Foreskin keratinocyte (primary cell): ENCODE measurements at places on chromosomes 3 and 15. TPM values are rescaled to one million over a fixed set of nuclear protein-coding genes. Genes with fewer than 3 reads are reported as not detected.

- no peak for DNase-seq
These were observed 85.5 kb upstream of the XXYLT1 start for GRCh38 chr3:195356151-195357086.

The SLC24A5 gene
- not detected in 2 replicates for total RNA-seq

The NTRK3 gene
- total RNA-seq: not detected in 2 replicates

The CDHR4 gene
- not detected in 2 replicates for total RNA-seq

DNA sequence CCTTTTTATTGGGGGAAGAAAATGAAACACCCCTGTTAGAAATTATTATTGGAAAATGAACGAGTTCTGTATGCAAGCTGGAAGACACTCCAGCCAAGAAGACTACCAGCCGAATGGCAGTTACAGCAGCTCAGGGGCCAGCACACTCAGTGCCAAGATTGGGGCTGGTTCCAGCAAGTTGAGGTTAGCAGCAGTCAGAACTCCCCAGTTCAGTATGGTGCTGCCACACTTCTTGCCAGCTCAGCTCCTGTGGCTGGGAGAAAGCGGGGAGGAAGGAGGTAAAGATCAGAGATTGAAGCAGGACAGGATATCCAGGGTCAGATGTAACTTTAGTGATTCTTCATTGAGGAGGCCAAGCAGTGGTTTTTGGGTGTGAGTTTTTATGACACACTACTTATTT, 280.2 kb upstream of the NR2E3 start:
- no peak for DNase-seq

DNA sequence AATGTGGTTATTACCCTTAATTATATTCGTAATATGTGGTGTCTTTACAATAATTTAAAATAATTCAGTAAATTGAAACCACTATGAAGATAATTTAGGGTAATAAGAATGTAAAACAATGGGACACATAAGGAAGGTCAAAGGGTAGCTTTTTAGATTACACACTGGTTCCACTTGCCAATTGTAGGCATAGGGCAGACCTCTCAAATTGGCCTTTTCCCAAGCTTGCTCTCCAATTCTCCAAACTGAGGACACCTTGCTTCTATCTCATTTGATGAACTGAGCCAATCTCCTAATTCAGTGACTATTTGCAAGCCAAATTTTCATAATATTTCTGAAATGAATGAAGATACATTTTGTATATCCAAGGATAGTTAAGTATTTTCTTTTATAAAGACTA, 151.4 kb downstream of the ARPP21 start:
- no peak for DNase-seq

GRCh38 chr3:13470894-13471574, 9.1 kb upstream of the HDAC11 start:
- DNase-seq: no peak

The ALG1L2 gene
- total RNA-seq: not detected in 2 replicates

The RAB11A gene
- total RNA-seq: 226 and 228 TPM in 2 replicates

DNA sequence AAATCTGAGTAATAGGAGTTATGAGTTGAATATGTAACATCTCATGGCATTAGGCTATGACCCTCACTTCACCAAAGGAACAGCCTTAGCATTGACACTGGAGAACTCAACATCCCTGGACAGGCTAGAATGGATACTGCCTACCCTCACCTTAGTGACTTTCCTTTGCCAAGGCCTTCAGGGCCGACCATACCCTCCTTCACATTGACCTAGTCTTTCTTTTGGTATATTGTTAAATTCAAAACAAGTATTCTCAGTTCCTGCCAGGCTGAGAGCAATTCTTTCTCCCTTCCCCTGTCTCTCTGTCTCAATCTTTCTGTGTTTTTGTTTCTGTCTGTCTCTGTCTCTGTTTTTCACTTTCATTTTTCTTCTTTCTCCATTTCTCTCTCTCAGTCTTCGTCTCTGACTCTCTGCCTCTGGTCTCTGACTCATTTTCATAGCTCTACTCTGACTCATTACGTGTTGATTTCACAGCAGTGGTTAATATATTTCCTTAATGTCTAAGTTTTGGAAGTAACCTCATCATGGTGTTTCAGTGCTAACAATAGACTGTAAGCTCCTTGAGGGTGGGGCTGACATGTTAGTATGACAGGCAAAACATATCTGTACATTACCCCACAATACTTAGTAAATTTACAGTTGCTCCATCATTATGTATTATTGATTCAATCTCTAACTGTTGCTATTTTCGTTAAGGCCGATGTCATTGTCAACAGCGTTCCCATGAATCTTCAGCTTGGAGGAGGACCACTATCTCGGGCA, 32.5 kb downstream of the PARP15 start:
- peak; percentile 73 for DNase-seq

DNA sequence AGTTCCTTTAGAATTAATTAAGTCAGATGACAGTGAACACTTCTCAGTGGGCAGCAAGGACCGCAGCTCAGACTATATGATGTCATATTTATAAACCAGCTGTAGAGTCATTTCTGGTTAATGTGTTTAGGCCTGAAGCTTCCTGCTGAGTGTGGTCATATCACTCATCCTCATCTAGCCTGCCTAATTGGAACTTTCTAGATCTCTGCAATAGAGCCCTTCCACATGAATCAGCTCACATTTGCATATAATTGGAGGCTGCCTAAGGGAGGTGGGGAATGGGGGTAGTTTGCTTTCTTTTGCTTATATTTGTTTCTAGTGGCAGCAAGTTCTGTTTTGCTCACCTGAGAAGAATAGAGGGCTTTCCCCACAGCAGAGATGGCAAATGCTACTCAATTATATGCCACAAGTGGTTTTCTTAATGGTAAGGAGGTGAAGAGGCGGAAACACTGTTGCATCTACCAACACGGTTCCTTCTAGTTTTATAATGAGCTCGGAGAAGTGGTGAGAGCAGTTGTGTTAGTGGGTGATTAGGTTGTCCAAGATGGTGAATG, 148.1 kb downstream of the KLHL25 start:
- DNase-seq: no peak

- DNase-seq: no peak
These were observed 15.1 kb downstream of the NTRK3 start for GRCh38 chr15:88241461-88241860.

The MAGEF1 gene
- 18.4 and 19.1 TPM in 2 replicates for total RNA-seq

GRCh38 chr3:99843590-99844258, 26.1 kb downstream of the CMSS1 start:
- no peak for DNase-seq

- DNase-seq: no peak
These were observed 44.1 kb downstream of the HCN4 start for GRCh38 chr15:73324496-73325170.

The COLQ gene
- 0.07 and 0.41 TPM in 2 replicates for total RNA-seq

The MITF gene
- total RNA-seq: 1.3 and 1.8 TPM in 2 replicates

DNA sequence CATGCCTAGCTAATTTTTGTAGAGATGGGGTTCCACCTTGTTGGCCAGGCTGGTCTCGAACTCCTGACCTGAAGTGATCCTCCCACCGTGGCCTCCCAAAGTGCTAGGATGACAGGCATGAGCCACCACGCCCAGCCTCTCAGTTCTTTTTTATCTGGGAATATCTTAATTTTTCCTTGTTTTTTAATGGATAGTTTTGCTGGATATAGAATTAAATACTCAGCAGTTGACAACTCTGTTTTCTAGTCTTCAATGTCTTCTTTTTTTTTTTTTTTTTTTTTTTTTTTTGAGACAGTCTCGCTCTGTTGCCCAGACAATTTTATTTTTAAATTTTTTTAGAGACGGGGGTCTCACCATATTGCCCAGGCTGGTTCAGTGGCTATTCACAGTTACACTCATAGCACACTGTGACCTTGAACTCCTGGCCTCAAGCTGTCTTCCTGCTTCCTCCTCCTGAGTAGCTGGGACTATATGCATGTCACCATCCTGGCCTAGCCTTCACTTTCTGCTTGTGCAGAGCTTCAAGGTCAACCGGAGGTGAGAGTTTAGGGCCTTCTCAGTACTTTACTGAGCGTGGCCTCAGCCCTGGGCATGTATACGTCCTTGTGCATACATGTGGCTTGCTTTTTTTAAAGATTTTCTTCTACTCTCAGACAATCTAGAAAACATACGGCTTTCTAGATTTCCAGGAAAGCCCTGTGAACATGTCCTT, 120.5 kb downstream of the ZNF609 start:
- no peak for DNase-seq

The PRRT3 gene
- total RNA-seq: 1.5 and 1.9 TPM in 2 replicates

DNA sequence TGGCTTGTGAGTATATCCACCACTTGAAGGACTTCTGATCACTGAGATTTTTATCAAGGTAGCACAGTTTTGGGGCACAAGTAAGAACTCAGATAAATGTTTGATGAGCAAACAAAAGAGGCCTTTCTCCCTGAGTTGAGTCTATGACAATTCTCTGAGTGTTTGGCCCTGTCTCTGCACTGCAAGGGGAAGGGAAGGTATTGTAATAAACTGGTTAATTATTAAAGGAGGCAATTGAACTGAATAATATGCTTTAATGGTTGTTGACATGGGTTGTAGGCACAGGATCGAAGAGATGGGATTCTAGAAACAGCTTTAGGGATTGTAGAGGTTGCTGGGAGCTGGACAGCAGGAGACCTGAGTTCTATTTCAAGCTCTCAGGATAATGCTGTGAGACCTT, 95.0 kb upstream of the MRPL3 start:
- DNase-seq: no peak

GRCh38 chr3:2372306-2372705, 273.6 kb downstream of the CNTN4 start:
- no peak for DNase-seq

- no peak for DNase-seq
These were observed 45.5 kb upstream of the CGNL1 start for GRCh38 chr15:57330619-57331340.

- no peak for DNase-seq
These were observed 141.1 kb downstream of the PGPEP1L start for GRCh38 chr15:98866511-98866910.

The VEPH1 gene
- total RNA-seq: 0.32 and 0.82 TPM in 2 replicates

- DNase-seq: no peak
These were observed 12.1 kb downstream of the NR2F2 start for GRCh38 chr15:96342406-96343112.

DNA sequence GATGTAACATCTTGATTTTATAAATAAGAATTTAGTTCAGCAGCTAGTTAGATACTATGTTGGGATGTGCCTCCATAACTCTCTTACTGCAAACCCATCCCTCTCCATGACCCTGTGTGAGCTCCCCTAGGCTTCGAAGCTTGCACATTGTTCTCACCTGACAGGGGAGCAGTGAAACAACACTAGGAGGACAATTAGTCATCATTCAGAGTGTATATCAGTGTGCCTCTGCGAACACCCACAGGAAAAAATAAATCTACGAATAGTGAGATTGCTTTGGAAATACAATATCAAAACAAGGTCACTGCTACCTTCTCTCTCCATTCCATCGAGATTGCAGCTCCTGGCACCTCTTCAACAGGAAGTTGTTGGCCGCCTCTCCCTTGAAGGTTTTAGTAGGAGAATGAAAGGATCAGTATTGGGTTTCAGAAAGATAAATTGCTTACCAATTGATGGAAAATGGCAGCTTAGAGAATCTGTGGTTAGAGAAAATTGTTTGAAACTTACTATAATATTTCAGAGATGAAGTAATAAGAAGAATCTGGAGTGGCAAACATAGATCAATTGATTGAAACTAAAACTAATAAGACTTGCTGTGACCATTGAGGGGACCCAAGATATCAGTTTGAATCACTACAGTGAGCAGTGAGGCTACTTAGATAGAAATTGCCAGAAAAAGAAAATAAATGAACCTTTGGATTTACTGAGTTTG, 103.2 kb downstream of the CHL1 start:
- DNase-seq: no peak

DNA sequence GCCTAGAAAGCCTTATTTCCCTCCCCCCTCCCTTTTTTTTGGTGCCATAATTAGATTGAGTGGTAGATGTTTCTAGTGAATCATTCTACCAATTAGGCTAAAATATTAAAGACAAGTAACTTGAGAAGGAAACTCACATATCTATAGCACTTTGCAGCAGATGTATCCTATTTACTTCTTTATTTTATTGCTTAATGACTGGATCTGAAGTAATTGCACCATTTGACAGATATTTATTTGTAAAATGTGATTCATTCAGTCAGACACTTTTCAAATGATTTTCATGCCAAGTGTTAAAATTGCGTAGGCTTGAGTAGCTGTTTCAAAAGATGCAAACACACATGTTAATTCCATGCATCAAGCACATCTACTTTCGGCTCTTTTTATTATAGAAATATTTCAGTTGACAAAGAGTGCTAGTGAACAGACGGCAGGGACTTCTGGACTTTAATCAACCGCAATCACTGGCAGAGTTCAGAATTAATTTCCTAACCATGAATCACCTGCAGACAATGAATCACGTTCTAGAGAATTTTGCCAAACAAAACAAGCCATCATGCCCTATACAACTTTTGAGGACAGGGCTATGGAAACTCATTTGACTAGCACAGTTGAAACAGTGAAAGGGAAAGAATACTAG, 636.8 kb downstream of the MECOM start:
- DNase-seq: peak; percentile 82

- no peak for DNase-seq
These were observed 16.6 kb downstream of the LINGO1 start for GRCh38 chr15:77616072-77616471.
